Left renal cortex interstitium (tissue), 4 donors: ENCODE measurements at places on chromosomes 12 and 14.

DNA sequence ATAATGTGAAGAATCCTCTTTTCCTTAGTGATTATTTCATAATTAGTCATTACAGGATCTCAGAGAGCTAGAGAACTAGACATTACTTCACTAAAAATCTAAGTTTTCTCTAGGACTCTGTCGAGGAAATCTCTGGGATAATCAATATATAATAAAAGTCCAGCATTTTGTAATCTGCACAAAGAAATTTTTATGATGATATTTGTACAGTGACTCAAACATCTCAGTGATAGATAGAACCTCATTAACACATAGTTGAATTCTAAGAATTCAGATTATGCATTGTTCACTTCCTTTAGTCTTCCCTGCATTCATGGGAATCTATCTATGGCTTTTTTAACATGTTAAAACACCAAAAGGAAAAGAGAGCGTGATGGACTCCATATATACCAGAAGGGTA is 11.0 kb downstream of the ITPR2 start:
- DNase-seq: no peak

DNA sequence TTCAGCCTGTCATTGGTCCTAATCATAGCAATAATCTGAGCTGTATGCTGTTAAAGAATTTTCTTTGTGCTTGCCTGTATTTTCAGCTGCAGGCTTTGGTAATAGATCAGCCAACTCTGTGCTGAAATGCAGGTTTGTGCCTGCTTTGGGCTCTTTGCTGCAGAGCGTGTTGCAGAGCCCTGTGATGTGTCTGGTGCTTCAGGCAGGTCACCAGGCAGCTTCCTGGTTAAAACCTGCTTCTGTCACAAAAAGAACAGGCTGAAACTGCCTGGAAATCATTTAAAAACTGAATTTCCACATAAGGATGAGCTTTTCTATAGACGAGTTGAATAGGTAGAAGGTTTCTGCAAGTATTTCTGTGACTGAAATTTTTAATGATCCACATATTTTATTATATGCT is 3.1 kb downstream of the DIP2B start:
- no peak for DNase-seq

GRCh38 chr14:28163897-28164296 is 602.7 kb upstream of the FOXG1 start:
- DNase-seq: no peak

DNA sequence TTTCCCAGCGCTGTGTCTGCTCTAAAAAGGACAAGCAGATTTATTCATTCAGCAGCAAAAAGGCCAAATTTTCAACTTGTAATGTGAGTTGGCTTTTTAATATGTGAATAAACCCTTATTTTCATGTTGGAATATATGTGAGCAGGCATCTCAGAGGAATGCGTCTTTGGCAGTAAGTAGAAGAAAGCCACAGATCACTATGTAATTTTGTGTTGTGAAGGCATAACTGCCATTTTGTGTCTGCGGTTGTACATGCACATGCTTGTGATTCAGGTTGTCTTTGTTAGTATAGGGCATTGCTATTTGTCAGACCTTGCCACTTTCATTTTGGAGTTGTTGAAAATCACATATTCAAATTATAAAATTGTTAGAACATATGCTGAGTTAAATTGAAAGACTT is 398.8 kb upstream of the RGS6 start:
- DNase-seq: no peak

DNA sequence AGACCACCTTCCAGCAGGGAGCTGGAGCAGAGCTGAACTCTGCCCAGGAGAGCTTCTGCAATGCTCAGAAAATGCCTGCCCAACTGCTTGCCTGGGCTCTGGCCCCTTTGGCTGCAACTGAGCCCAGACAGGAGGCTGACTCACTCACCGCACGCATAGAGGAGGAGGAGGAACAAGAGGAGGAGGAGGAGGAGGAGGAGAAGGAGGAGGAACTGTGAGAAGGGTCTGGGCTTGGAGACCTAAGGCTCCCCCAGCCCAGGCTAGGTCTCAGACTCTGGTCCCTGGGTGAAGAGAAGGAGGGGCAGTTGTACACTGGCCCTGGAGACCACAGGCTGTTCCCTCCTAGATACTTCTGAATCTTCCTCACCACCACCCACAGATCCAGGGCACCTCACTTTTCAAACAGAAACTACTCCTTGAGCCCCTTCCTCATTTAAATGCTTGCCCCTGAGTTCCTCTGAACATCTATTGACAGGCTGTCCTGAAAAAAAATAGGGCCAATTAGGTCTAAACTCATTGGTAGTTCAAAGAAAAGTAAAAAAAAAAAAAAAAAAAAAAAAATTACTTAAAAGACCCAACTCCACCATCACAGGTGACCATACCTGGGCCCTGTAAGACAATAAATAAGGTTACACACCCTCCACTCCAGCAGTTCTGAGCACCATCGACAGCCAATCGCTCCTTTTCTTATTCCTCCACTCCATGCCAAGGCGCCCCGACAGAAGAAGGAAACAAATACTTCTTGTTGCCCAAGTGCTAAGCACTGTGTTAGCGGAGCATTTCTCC is 674 bp downstream of the VDR start:
- DNase-seq: no peak

GRCh38 chr12:57139796-57140649 is 7.4 kb downstream of the LRP1-AS start:
- no peak for DNase-seq

- DNase-seq: peak; percentile 53
Measured at GRCh38 chr14:64465191-64465822, at the start of gene AKAP5. AKAP5 (plus strand) TSS chr14:64465499; CDS start chr14:64468395, 2,896 bp downstream.

DNA sequence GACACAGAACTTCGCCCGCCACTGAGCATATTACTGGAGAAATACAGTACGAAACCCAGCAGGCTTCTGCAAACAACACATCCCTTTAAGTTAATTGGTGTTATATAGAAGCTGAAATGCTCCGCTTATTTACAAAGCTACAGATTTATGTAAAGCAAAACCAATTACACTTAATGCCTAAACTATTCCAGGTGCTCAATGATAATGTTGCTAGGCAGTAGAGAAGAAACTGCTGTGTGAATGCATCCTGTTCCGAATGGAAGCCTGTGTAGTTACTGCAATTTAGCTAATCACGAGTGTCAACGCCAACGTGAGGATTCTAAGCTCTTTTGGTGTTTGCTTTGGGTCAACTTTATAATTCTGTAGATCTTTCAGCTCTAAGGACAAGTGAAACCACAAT is 89.8 kb downstream of the SLC15A5 start:
- DNase-seq: no peak

DNA sequence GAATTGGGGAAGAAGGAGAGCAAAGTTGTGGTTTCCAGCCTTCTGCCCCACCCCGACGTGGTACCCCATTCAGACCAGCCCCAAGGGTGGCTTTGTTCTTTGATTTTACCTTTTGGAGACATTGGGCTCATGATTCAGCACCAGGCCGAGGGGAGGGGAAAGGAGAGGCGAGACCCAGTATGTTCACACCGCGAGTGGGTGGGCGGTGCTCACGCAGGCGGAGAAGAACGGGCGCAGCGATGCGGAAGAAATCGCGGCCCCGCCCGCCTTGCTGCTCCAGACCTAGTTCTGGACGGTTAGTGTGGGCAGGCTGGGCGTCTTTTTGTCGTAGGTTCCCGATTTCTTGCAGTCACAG is 963 bp downstream of the ATL1 start:
- DNase-seq: peak; percentile 30

DNA sequence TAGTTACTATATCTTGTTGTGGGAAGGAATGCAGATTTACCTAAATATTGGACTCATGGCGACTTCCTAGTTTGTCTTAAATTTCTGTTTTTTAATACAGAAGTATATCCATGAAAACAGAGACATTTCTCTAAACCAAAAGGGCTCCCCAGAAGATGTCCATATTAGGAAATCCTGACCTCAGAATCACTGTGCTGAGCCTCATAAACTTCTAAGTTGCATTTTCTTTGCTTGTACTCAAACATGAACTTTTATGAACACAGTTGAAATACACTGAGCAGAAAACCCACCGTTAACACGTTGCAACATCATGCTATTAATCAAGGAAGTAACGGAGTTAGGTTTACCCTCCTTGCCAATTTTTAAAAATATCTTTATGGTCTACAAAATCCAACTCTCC is 42.9 kb upstream of the NR2C1 start:
- DNase-seq: no peak

DNA sequence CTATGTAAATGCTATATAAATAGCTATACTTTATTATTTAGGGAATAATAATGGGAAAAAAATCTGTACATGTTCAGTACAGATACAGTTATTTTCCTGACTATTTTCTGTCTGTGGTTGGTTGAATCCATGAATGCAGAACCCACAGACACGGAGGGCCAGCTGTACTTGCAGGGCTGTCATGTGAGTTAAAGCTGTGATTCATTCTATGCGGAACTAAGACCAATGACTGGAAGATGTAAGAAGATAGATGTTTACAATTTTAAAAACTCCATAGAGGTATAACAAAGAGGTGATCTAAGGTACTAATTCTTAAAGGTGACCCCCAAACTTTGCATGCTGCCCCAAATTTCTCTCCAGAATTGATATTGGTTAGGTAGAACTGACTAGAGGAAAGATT is 14.6 kb downstream of the PCNX4 start:
- no peak for DNase-seq

- no peak for DNase-seq
Measured at GRCh38 chr12:27324530-27324929, 8.1 kb upstream of the BMAL2 start.

GRCh38 chr14:74965486-74966153 is 10.2 kb upstream of the PGF start:
- DNase-seq: no peak

DNA sequence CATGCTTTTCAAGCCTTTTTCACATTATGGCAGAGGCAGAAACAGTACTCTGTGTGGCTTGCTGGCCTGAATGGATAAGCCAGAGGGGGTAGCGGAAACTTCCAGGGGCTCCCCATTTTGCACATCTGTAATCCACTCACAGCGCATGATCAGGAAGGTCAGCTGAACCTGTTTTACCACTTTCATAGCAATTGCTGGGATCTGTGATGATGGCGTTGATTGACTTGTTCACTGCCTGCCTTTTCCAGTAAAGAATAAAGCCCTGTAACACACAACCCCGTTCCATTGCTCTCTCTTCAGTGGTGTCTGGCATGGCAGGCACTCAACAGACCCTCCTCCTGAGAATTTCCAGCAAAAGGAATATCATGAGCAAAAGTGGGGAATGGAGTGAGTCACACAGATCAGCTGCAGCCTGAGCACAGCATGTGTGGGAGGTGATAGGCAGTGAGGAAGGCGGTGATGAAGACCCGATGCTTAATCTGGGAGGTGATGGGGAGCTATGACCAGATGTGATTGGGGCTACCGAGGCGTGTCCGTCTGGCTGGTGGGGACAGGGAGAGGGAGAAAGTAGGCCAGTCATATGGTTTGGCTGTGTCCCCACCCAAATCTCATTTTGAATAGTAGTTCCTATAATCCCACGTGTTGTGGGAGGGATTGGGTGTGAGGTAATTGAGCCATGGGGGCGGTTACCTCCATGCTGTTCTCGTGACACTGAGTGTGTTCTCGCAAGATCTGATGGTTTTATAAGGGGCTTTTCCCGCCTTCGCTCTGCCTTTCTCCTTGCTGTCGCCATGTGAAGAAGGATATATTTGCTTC is 44.7 kb upstream of the CHST11 start:
- no peak for DNase-seq

DNA sequence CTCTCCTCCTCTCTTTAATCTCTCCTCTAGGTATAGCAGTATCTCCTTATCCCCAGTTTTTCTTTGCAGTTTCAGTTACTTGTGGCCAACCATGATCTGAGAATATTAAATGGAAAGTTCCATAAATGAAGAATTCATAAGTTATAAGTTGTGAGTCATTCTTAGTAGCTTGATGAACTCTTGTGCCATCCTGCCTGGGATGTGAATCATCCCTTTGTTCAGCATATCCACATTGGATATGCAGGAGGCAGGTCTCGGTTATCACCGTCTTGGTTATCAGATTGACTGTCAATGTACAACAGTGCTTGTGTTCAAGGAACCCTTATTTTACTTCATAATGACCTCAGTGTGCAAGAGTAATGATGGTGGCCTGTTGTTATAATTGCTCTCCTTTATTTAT is 134.0 kb downstream of the TMEM117 start:
- no peak for DNase-seq

DNA sequence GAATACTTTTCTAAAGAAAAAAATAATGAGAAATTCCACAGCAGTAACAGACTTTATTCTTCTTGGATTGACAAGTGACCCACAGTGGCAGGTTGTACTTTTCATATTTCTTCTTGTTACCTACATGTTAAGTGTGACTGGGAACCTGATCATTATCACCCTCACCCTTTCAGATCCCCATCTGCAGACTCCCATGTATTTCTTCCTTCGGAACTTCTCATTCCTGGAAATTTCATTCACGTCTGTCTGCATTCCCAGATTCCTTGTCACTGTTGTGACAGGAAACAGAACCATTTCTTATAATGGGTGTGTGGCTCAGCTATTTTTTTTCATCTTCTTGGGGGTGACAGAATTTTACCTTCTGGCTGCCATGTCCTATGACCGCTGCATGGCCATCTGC is 2.3 kb downstream of the OR6C75 start:
- DNase-seq: no peak

- DNase-seq: no peak
Measured at GRCh38 chr12:9319842-9320173, 111.6 kb upstream of the PZP start.

DNA sequence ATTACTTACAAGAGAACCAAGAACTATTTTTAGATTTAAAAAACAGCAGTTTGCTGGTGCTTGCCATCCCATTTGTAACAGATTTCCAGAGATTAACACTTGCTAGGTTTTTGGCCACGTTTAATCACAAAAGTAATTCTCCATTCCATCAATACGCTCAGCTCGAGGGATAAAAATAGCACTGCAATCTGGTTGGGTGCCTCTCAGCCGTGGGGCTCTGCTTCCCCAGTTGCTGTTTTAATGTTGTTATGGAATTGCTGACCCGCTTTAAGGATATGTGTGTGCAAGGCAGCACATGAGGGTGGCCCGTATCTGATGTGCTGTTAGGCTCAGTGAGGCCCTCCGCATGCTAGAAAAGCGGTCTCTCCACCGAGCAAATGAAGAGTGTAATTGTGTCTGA is 222.2 kb upstream of the TMEM260 start:
- no peak for DNase-seq

- DNase-seq: no peak
Measured at GRCh38 chr12:111978545-111978944, 34.4 kb downstream of the TMEM116 start.

DNA sequence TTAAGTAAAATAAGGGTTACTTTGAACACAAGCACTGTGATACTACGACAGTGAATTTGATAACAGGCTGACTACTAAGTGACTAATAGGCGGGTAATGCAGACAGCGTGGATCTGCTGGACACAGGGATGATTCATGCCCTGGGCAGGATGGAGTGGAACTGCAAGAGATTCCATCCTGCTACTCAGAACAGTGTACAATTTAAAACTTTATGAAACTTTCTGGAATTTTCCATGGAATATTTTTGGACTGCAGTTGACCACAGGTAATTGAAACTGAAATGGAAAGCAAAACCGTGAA is 46.0 kb downstream of the YEATS4 start:
- DNase-seq: no peak

- DNase-seq: no peak
Measured at GRCh38 chr14:65846196-65846868, 433.8 kb downstream of the FUT8 start.
